Tracheal epithelial cell (primary cell): ENCODE measurements at places on chromosomes 7 and 10. TPM values are rescaled to one million over a fixed set of nuclear protein-coding genes. Genes with fewer than 3 reads are reported as not detected.

The NYAP1 gene
- total RNA-seq = 0.85 and 1.4 TPM in 2 replicates

The DNAH11 gene
- 2.9 and 3.0 TPM in 2 replicates for total RNA-seq

The OR2AE1 gene
- not detected in 2 replicates for total RNA-seq

The GPR146 gene
- total RNA-seq = 2.8 and 3.9 TPM in 2 replicates

The SPDYE5 gene
- total RNA-seq = not detected in 2 replicates
